ENCODE measurements at places on chromosomes 3 and 15.

DNA sequence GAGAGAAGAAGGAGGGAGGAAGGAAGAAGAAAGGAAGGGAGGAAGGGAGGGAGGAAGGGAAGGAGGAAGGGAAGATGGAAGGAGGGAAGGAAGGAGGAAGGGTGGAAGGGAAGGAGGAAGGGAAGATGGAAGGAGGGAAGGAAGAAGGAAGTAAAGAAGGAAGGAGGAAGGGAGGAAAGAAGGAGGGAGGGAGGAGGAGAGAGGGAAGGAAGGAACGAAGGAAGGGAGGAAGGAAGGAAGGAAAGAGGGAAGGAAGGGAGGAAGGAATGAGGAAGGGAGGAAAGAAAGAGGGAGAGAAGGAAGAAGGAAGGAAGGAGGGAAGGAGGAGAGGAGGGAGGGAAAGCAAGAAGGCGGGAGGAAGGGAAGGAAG, 31.8 kb upstream of the ALDH1L1 start:
- no peak for DNase-seq

- peak; percentile 87 for DNase-seq
These were observed at the start of gene MEGF11 for GRCh38 chr15:66253418-66254088. Gene MEGF11, minus strand, starts transcription at chr15:66253750. Its CDS starts 125,347 bp downstream, at chr15:66128403.

DNA sequence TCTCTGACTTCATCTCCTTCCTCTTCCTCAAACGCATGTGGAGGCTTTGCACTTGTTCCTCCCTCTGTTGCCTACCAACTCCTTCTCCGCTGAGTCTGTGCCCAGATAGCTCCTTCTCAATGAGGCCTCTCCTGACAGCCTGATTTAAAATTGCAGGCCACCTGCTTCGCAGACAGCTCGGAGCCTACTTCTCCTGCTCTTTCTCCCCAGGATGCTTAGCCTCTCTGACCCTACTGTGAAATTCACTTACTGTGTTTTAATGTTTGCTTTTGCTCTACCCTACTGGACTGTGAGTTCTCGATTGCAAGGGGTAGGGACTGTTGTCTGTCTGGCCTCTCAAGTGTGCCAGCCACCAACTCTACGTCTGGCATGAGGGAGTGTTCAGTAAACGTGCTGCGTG, 83.4 kb downstream of the EEFSEC start:
- no peak for DNase-seq

GRCh38 chr3:124972457-124972856, 37.9 kb upstream of the MUC13 start:
- DNase-seq, result no peak

DNA sequence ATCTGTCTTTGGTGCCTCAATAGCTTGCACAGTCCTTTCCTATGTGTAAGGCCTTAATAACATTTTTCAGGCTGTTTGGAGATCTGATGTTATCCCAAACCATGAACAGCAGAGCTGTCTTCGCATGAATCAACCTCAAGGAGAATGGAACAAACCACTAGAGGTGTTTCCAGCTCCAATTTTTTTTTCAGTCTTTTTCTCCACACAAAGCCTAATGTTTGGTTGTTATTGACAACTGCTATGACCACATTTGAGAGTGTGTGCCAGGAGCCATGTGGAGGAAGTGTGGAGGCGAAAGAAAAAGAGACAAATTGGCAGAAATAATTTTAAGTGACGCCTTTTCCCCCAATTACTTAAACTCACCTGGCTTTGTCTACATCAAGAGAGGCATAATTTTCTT, 38.7 kb downstream of the RTP4 start:
- no peak for DNase-seq

DNA sequence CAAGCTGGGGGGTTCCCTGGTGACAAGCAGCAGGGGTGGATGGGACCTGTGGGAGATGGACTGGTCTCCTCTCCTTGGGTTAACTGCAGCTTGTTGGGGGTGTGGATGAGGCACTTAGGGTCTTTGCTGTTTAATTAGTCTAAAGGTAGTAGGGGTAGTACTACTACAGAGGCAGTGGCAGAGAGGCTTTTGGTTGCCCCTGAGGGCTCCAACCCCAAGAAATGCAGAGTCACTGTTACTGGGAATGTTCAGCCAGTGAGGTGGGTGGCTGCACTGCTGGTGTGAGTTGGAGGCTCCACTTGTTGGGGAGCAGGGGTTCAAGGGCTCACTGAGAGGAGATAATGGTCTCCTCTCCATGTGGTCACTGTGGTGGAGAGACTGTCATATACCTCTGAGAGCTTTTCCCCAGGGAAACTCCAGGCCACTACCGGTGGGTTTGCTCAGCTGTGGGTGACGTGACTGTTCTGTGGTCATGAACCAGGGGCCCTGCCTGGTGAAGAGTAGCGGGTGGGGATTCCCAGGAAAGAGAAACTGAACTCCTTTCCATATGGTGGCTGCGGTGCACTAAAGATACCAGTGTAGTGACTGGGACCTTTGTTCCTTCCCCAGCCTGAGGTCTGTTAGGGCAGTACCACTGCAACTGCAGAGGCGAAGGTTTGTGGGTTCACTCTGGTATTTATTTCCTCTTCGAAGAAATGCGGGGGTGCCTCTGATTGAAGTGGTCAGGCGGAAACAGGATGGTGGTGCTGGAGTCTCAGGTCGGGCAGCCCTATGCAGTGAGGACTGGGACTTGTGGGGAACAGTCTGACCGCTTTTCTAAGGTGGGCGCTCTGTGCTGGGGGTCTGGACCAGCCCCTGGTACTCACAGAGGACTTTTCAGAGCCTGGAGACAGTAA, 68.9 kb upstream of the TNFSF10 start:
- no peak for DNase-seq

- no peak for DNase-seq
These were observed 1.3 kb downstream of the RAD51 start for GRCh38 chr15:40696228-40696627.

- no peak for DNase-seq
These were observed 17.6 kb downstream of the ASB14 start for GRCh38 chr3:57274845-57275244.

DNA sequence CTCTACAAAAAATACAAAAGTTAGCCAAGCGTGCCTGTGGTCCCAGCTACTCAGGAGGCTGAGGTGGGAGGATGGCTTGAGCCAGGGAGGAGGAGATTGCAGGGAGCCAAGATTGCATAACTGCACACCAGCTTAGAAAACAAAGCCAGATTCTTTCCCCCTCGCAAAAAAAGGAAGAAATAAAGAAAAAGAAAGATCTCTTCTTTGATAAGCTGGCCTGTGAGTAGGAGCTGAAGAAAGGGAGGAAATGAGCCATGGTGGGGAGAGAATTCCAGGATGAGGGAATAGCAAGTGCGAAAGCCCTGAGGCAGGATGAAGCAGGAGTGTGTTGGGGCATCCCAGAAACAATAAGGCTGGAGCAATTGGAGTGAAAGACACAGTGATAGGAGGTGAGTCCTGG, 24.5 kb upstream of the TOP2B start:
- no peak for DNase-seq

GRCh38 chr3:162015856-162016255, 519.2 kb downstream of the OTOL1 start:
- DNase-seq, result no peak

- DNase-seq, result no peak
These were observed 100.3 kb downstream of the APBA2 start for GRCh38 chr15:28986108-28986507.

- no peak for DNase-seq
These were observed 10.9 kb downstream of the ATG3 start for GRCh38 chr3:112550859-112551258.

DNA sequence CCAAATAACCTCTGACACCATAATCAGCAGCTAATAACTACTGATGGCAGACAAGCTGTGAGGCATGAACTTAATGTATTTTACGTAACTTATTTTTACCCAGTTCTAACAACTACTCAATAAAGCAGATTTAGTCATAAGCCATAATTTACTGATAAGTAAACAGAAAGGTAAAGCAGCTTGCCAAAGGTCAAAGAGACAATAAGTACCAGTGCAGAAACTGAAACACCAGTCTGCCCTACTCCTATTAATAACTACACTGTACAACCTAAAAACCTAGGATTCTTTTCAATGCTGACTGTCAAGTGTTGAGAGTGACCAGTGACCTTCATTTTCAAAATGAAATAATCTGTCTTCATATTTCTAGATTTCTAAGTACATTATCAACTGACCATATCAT, 152.2 kb downstream of the NR2E3 start:
- DNase-seq, result no peak

DNA sequence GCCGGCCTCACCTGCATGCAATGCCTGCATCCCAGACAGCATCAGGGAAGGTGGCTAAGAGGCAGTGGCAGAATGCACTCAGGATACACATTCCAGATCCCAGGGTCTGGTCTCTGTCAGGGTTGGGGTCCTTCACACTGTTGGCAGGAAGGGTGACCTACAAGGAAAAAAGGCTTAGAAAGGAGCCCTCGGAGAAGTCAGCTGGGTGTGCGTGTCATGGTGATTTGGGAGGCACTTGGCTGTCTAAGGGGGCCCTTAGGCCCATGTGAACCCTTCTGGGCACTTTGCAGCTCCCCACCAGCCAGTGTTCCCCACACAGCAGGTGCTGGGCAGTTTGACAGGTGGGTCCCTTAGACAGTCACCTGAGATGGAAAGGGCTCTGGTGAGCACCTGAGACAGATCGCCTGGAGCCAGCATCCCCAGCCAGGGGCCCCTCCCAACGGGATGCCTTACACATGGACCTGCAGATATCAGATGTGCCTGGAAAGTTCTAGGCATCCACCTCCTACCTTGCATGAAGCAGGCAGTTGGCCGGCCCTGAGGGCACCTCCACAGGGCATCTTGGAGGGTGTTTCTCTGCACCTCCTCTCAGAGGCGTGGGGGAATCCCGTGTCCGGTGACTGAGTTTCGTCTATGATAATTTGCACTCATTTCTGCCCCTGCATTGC, 131.6 kb downstream of the LRRK1 start:
- no peak for DNase-seq

DNA sequence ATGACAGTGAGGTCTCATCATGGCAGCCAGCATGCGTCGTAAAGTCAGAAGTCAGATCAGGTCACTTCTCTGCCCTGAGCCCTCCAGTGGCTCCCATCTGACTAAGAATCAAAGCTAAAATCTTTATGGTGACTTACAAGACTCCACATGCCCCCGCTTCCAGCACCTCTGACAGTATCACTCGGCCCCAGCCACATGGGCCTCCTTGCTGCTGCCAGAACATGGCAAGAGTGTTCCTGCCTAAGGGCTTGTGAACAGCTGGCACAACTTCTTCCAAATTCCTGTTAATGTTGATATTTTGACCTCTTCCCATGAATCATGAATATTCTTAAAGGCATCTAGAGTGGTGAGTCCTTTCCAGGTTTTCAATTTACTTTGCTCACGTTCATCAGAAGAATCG, 20.5 kb downstream of the POLR2M start:
- DNase-seq, result no peak

GRCh38 chr3:189353318-189353965, 181.7 kb downstream of the TPRG1 start:
- no peak for DNase-seq

DNA sequence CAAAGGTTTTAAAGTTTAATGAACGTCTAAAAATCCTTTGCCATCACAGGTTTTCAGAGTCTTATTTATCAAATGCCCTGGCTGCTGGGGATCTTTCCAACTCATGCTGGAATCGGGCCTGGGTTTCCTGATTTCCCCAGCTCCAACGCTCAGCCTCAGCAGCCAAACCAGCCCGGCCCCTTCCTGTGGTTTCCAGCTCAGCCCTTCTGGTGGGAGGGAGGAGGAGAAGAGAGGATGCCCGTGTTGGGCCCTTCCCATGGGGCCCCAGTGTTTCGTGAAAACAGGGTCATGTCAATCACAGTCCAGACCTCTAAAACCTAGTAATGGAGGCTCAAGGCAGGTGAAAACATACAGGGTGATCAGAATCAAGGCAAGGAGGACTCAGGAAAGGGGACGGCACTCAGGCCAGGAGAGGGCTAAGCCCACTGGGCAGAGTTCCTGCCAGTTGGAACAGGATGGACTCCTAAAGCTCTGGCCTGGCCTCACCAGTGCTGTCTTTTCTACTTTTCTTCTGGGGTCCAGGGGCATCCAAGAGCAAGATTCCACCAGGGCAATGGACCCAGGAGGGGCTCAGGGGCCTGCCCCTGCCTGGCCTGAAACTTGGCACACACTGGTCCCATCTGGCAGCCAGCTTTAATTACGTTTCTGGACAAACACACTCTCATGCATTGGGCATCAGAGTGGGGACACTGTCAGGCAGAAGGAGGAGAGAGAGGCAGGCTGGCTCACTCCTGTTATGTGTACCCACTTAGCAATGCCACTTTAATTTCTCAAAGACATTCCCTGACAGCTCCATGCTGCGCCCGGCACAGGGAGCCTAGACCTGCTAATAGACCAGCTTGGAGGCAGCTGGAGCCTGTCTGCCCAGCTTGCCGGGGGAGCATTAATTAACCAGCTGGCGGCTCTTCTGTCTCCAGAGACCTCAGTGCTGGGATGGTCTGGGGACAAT, 194.6 kb downstream of the FAM43A start:
- no peak for DNase-seq

GRCh38 chr3:47162697-47163168, 1.2 kb downstream of the SETD2 start:
- no peak for DNase-seq

- DNase-seq, result no peak
These were observed 76.2 kb upstream of the TP63 start for GRCh38 chr3:189554868-189555557.

GRCh38 chr3:52533623-52534280, at the start of gene NT5DC2:
Gene NT5DC2, minus strand, starts transcription at chr3:52533857. Its CDS starts 120 bp downstream, at chr3:52533737.
- peak; percentile 96 for DNase-seq

GRCh38 chr3:186564586-186564985, 2.6 kb downstream of the TBCCD1 start:
- DNase-seq, result no peak
